RCC 7860 (cell line): ENCODE measurements at places on chromosomes 4 and X.

GRCh38 chr4:117983541-117984365 lies 50.5 kb upstream of the NDST3 start:
- peak; percentile 29 for DNase-seq

- DNase-seq, result no peak
Observed at GRCh38 chr4:143554728-143555597, 41.5 kb downstream of the SMARCA5 start.

GRCh38 chr4:186204103-186204559 lies 12.8 kb downstream of the CYP4V2 start:
- DNase-seq, result no peak

DNA sequence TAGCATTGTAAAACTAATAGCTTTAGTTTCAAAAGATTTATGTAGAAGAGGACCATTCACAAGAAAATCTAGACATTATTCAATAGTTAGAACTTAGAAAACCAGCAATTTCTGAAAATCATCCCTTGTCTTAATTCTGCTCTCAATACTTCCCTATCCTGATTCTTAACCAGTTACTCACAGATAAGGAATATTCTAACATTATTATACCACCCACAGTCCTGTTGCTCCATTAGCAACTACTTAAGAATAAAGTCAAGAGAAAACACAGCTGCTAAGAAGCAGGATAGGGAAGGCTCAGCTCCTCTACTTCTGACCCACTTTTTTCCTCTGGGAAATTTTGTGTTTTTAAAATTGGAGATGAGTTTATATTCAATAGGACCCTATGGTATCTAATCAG lies 47.7 kb downstream of the PHKA1 start:
- no peak for DNase-seq

DNA sequence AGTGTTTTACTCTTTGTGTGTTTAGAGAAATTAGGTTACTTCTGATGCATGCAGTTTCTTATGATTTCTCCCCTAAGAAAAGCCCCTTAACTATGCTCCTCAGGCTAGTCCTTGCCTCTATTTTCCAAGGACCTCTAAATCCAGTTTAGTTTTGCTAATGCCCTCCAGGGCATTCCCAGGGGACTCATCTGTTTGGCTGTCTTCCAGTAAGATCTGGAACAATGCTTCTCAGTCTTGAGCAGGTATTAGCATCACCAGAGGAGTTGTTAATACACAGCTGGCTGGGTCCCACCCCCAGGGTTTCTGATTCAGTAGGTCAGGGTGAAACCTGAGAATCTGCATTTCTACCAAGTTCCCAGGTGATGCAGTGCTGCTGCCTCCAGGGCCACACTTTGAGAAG lies 56.9 kb downstream of the OTC start:
- no peak for DNase-seq

DNA sequence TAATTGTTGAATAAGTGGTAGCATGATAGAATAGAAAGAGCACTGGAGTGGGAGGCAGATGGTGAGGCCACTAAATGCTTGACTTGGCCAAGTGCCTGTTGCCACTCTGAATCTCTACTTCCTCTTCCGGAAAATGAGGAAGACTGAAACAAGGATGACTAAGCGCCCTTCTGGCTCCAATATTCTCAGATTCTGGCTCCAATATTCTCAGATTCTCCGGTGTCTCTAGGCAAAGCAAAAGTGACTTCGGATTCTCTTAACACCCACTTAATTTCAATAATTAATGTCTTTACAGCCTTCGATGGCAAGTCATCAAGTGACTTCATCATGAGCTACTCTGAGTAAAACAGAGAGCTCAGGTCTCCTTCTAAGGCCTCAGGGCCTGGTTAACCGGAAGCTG lies 402.2 kb upstream of the FGF13 start:
- peak; percentile 23 for DNase-seq

DNA sequence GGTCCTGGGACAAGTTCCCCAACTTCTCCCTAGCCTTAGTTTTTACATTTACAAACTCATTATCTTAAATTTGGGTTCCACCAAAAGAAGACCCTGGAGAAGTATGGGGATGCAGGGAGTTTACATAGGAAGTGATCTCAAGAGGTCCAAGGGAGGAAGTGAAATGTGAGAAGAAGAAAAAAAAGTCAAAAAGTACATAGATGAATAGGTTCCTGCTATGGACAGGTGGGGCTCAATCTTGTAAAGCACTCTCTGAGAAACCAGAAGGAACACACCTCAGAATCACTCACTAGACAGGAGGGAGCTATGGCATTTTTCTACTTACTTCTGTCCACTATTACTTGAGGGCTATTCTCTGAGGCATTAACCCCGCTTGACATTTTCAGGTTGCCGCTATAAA lies 56.6 kb downstream of the ARHGAP6 start:
- no peak for DNase-seq

DNA sequence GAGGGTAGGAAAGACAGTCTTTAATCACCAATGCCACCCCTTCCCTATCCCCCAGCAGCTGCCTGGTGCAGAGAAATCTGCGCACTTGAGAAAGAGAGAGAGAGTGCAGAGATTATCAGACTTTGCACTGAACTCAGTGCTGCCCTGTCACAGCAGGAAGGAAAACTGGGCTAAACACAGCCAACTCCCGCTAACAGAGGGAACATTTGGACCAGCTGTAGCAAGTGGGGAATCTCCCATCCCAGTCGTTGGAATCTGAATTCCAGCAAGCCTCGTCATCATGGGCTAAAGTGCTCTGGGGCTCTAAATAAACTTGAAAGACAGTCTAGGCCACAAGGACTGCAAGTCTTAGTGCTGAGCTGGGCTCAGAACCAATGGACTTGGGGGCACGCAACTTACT lies 168.7 kb downstream of the DLG3 start:
- DNase-seq, result no peak

DNA sequence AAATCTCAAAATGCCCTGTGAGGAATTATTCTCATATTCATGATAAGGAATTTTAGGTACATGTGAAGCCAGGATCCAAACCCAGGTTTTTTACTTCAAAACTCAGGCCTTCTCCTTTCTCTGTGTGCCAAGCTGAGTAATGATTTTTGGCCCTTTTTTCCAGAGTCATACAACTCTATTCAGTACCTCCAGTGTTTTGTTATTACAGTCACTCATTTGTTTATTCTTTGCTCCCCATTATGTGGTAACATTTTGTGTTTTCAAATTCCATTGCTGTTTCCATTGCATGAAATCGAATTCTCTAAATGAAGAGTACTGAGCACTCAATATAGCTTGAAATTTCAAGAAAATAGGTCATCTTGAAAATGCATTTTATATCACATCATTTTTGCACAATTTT lies 315.4 kb downstream of the NR3C2 start:
- DNase-seq, result no peak

DNA sequence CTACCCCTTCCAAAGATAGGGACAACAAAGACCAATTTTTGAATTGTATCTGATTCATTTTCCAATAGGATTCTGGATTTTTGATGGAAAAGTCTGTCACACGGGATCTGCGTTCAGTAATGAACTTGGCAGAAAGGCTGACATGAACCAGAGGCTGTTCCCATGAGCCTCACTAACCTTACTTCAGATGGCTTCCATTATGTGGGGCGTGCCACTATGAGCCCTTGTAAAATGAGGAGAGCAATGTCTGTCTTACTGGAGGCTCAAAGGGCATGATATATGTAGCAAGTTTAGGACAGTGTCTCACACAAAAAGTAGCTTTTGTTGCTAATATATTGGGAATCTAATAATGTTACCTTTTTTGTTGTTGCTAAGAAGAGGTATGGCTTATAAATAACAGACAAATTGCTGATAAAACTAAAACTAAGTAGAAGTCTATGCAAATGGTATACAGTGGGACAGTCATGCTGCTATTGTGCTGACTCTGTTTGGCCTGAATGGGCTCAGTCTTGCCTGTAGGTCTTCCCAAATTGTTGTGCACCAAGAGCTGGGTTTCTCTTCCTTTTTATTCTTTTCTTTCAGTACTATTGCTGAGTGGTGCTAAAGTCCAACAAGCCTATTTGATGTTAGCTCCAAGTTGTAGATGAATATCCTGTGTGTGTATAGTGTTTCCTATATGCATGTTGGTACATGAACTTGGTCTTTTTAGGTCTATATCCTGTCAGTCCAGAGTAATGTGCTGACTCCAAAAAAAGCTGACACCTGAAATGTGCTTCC lies 132.1 kb downstream of the SPRY1 start:
- DNase-seq, result no peak

- DNase-seq, result no peak
Observed at GRCh38 chrX:119622356-119623232, 16.4 kb upstream of the NKRF start.

GRCh38 chrX:119132961-119133360 lies 5.3 kb upstream of the KIAA1210 start:
- DNase-seq, result no peak

DNA sequence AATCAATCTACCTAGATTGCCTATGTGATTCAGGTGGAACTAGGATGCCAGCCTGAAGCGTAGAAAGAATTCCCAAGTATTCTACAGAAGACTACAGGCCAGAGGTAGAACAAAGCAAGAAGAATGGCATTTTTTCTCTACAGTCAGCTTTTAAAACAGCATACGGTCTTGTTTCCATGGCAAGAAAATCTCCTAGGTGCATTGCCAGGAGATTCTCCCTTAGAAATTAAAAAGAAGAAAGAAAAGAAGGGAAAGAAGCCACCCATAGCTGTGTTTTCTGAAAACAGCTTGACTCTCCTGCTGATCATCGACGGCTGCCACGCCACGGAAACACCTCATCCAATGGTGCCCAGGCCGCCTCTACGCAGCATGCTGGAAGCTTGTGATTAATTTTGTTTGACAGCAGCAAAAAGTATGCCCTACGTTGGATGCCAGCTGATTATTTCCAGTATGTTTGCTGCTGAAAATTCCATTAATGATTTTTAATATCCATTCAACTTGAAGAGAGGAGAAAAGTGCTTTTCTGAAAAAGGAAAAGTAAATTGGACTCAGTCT lies 24.1 kb downstream of the ANK2 start:
- no peak for DNase-seq

DNA sequence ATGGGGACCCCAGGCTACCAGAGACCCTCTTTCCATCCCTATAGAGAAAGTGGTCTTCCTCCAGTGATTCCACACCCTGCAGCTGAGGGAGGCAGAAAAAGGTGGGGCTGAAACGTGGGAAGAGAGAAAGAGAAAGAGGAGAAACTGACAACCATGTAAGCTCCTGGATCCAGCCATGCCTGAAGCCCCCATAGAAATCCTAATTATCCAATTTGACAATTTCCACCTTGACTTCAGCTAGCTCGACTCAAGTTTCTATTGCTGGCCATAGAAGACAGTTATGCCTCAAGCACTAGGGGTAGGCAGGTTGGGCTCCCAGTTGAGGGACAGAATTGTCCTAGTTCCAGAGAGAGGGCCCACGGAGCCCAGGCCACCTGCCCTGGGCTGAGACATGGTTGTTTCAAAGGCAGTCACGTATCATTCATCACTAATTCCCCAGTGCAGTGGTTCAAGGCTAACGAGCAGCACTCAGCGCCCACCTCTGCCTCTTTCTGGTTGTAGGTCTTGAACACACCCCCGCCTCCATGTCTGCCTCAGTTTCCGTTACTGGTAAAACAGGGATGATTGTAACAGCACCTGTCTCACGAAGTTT lies 39.8 kb upstream of the ASMTL start:
- no peak for DNase-seq

DNA sequence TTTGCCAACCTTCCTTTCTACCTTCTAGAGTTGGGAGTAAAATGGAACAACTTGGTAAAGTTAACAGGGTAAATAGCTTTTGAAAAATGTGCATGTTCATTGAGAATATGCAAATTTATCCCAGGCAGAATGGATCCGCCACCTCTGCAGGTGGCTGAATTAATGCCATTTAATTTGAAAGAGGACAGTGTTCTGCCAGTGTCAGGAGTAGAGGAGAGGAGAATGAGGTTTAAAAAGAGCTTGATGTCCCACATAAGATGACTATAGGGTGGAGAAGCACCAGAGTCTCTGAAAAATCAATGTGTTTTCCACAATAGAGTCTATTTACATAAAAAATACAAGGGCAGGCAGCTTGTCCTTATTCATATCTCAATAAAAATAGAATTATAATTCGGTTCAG lies 1804.3 kb upstream of the PCDH10 start:
- DNase-seq, result no peak

- DNase-seq, result no peak
Observed at GRCh38 chr4:182876427-182876826, 40.8 kb downstream of the DCTD start.

DNA sequence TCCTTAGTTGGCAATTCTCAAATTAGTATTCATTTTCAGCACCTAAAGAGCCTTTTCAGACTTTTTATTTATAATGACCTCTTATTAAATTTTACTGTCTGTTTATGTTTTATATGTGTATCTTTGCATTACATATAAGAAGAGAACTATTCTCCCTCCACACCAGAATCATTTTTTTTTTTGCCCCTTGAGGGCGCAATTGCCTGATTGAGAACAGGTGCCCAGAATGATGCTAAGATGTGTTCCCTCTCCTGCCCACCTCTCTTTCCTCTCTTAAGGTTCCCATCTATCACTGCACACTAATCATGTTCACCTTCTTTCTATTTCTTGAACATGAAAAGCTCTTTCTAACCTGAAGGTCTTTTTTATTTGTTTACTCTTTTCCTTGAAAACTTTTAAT lies 44.2 kb upstream of the ADAM29 start:
- no peak for DNase-seq

GRCh38 chrX:13702111-13702789 lies 13.3 kb downstream of the RAB9A start:
- no peak for DNase-seq

GRCh38 chr4:124433500-124433899 lies 279.0 kb downstream of the ANKRD50 start:
- DNase-seq, result no peak

GRCh38 chr4:15149234-15149838 lies 147.1 kb downstream of the CPEB2 start:
- no peak for DNase-seq

DNA sequence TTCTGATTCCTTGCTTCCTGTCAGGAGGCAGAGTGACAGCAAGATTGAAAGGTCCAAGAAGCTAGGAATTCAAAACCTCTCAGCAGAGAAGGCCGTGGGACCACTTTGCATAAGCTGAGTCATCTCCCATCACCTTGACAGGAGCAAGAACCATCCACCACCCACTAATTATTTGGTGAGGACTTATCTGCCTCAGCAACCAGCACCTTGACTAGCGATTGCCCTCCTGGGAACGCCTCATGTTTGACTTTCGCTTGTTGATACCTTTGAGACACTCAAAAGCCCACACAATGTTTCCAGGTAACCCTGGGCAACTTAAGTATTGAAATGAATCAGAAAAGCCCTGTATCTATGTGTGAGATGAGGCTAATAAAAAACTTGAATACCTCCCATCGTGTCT lies 233.5 kb upstream of the GYPA start:
- no peak for DNase-seq

- DNase-seq, result no peak
Observed at GRCh38 chrX:38474543-38474942, 86.8 kb upstream of the TSPAN7 start.

GRCh38 chr4:137819964-137820383 lies 287.7 kb upstream of the PCDH18 start:
- DNase-seq, result peak; percentile 46
